ENCODE measurements at places on chromosomes 4 and X.

DNA sequence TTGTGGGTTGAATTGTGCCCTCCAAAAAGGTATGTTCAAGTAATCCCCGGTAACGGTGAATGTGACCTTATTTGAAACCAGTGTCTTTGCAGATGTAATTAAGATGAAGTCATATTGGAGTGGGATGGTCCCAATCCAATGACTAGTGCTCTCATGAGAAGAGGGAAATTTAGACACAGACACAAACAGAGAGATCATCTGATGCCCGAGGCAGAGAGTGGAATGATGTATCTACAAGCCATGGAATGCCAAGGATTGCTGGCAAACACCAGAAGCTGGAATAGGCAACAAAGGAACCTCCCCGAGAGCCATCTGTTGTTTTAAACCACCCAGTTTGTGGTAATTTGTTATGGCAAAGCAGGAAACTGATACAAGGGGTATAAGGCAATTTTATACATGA is 35.1 kb downstream of the RPS6KA3 start:
- DNase-seq, result no peak

DNA sequence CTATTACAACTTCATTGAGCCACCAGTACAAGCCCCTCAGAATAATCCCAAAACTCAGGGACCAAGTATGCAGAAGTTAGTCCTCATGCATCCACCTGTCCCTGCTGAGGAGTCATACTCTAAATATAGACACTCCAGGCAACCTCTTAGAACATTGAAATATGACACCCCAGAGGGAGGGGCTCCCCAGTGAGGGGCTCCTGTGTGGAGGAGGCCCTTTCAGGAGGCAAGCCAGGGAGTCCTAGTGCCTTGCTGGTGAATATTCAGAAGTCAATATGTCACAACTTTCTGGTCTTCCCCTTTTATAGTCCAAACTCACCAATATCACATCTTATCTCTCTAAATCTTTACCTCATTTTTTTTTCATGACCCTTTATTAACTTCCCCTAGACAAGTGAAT is 1.6 kb upstream of the ARMCX6 start:
- no peak for DNase-seq

DNA sequence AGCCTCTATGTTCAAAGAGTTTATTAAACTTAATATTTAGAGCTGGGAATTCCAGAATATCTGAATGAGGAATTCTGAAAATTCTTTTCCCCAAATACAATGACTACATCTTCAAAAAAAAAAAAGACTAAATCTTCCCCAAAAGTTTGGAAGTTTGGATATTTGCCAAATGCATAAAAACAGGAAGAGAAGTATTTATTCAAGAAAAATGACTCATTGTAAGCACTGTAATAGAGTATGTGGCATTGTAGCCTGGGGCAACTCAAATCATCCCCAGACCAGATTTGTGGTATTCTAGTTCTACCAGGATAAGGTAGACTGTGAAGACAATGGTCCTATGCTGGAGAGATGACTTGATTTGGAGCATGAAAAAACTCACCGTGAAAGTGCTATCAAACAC is 78.5 kb upstream of the PDHA2 start:
- DNase-seq, result no peak

DNA sequence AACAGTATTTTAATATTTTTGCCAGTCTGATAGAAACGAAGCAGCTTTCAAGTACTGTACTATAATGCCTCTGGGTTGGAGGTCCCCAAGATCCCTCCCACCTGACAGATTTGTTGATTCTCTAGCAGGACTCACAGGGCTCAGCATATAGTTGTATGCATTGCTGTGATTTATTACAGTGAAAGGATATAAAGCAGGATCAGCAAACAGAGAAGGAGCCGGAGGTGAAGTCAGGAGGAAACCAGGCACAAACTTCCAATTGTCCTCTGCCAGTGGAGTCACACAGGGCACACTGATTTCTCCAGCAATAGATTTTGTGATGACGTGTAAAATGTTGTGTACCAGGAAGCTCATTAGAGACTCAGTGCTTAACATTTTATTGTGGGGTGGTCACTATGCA is 19.0 kb downstream of the USP53 start:
- DNase-seq, result no peak

GRCh38 chr4:112181358-112182000 is 36.2 kb downstream of the FAM241A start:
- DNase-seq, result peak; percentile 9

GRCh38 chr4:87188048-87188447 is 32.4 kb downstream of the KLHL8 start:
- no peak for DNase-seq

DNA sequence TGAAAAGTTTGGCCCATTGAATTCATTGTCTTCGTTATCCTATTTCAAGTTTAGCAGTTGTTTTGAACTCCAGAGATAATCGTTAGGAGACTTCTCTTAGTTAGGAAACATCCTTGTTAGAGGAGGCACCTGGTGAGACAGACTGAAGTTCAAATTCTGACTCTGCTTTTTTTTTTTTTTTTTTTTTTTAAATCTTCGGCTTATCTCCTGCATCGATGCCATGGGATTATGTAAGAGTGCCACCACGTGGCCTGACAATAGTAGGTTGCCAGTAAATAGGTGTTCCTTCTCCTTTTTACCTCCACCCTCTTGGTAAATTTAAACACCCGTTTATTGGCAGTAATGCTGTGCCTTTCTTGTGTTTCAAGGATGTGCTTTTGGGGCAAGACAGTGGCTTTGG is 149.3 kb downstream of the SOWAHB start:
- peak; percentile 41 for DNase-seq

DNA sequence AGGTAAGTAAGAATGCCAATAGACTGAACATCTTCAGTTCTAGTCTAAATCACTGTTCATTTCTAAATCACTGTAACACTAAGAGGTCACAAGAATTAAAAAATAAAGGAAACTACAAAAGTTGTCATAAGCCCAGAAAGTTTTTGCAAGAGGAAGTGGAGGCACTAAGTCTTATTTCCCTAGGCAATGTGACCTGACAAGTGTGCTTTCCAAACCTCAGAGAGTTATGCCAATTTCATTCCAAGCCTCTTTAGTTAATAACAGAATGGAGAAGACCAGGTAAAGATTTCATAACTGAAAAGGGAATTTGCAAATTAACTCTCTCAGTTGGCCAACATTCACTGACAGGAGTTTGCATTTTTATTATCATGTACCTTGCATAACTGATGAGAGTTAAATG is 40.5 kb downstream of the BBS12 start:
- no peak for DNase-seq

GRCh38 chr4:71211748-71212147 is 127.1 kb upstream of the SLC4A4 start:
- no peak for DNase-seq

DNA sequence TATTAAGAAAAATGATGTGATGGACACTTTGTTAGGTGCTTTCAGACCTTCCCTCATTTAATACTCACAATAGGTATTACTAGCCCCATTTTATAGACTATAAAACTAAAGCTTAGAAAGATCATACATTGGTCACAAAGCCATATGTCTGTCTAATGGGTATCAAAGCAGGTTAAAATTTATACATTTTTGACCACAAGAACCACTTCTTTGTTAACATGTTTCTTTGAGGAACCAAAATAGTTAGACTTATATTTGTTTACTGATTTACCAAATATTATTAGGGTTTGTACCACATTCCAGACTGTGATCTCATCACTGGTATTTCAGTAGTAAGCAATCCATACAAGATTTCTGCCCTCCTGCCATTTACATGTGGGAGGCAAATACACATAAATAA is 363.3 kb downstream of the NAF1 start:
- DNase-seq, result no peak

- no peak for DNase-seq
These were observed 872.6 kb downstream of the FSTL5 start for GRCh38 chr4:161291222-161291621.

DNA sequence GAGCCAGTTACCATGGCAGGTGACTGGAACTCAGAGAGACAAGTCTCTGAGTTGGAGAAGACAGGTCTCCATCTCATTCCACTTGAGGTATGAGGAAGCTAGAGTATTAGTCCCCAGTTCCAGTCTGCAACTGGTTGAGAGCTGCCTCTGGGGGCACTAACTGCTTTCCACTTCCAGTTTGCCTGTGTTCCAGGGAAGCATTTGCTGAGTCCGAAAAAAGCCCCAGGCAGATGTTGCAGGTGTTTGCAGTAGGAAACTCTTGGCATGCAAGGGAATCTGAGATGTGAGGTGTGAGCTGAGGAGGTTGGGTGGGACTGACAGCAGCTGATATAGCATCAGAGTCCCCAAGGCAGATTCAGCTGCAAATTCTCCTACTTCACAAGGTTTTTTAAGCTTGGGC is 272.2 kb upstream of the CASK start:
- DNase-seq, result no peak

DNA sequence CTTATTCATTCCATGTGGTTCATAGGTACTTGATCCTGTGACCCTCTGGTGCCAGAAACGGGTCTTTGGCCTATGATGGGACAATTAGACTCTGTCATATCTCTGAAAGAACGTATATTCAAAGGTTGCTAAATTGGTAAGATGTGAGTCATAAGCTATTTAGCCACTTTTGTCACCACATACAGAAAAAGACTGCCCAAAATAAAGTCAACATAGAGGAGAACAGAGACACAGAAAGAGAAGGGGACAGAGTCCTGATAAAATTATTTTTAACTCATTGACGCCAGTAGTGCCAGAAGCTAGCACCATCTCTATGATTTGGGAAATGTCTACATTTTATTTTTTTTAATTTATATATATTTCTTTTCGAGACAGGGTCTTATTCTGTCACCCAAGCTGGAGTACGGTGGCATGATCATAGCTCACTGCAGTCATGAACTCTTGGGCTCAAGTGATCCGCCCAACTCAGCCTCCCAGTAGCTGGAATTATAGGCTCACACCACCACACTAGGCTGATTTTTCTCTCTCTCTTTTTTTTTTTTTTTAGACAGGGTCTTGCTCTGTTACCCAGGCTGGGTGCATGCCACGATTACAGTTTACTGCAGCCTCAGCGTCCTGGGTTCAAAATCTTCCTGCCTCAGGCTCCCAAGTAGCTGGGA is 92.1 kb upstream of the COX18 start:
- DNase-seq, result no peak

DNA sequence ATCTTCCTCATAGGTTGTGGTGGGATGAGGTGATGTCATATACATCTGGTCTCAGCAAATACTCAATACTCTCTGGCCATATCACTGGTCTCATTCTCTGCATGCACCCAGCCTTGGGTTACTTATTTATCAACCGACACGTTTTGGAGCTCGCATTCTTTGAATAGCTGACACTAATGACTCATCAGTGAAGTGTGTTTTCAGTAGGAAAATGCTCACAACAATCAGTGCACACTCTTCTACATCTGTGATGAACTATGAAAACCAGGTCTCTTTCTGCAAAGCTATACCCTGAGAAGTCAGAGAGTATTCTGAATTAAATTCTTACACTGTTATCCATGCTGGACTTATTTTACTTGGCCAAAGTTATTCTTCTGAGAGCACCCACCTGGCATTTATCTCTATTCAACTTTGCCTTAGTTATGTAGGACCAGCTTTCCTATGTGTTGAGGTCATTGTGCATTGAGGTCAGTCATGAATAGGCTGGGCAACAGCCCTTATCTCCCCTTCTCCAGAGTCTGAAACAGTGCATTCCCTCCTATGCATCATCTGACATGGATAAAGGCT is 58.7 kb upstream of the DHX15 start:
- no peak for DNase-seq

DNA sequence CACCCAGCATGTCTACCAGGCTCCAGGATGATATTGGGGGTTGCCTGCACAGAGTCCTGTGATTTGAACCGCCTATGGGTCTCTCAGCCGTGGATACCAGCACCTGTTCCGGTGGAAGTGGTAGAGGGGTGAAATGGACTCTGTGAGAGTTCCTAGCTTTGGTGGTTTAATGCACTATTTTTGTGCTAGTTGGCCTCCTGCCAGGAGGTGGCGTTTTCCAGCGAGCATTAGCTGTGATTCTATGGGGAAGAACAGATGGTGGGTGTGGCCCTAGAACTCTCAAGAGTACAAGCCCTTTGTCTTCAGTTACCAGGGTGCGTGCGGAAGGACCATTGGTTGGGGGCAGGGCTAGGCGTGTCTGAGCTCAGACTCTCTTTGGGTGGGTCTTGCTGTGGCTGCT is 316.9 kb upstream of the AMOT start:
- DNase-seq, result no peak

GRCh38 chrX:332496-332860 is 13.9 kb upstream of the GTPBP6 start:
- no peak for DNase-seq

DNA sequence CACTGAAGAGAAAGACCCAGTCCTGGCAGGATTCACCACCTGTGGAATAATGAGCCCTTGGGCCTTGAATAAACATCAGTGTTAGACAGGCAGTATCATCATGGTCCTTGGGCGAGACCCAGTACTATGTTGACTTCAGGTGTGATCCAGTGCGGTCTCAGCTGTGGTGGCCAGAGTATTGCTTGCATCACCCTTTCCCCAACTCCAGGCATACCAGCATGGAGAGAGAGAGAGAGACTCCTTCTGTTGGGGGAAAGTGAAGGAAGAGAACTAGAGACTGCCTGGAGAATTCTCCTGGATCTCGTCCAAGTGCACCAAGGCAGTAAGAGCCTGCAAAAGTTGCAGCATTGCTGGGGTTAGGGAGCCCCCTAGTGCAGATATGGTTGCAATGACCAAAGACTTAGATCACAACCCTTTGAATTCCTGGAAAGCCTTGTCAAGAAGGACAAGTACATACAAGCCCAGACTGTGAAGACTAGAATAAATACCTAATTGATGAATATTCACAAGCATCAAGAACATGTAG is 61.1 kb upstream of the VAMP7 start:
- DNase-seq, result peak; percentile 55

DNA sequence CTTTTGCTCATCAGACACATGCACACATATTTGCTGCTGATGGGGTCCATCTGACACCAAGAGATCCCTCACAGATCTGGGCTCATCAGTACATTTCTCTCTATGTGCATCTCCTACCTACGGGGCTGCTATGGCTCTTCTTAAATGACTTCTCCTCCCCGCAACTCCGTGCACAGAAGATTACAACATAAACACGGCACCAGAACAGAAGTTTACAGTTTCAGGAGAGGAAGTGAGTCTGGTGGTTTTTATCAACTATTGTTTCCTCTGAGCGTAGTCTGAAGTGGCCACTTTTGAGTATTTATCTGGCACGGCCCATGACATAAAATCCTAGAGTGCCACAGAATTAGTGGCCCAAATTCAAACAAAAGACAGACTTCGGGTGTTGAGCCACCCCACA is 263.8 kb downstream of the PRDM5 start:
- no peak for DNase-seq

GRCh38 chr4:8307714-8308113 is 38.2 kb downstream of the HTRA3 start:
- DNase-seq, result no peak

DNA sequence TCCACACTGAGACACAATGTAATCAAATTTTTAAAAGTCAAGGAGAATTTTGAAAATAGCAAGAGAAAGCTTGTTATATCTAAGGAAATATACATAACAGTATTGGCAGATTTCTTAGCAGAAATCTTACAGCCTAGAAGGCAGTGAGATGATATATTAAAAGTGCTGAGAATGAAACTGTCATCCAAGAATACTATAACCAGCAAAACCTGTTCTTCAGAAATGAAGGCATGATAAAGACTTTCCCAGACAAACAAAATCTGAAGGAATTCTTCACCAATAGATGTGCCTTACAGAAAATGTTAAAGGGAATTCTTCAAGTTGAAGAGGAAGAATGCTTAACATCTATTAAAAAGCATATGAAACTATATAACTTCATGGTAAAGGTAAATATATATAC is 73.6 kb downstream of the CPEB2 start:
- no peak for DNase-seq

GRCh38 chr4:79682161-79682560 is 274.1 kb upstream of the GK2 start:
- DNase-seq, result no peak
